ENCODE measurements at places on chromosomes 3 and 15.

DNA sequence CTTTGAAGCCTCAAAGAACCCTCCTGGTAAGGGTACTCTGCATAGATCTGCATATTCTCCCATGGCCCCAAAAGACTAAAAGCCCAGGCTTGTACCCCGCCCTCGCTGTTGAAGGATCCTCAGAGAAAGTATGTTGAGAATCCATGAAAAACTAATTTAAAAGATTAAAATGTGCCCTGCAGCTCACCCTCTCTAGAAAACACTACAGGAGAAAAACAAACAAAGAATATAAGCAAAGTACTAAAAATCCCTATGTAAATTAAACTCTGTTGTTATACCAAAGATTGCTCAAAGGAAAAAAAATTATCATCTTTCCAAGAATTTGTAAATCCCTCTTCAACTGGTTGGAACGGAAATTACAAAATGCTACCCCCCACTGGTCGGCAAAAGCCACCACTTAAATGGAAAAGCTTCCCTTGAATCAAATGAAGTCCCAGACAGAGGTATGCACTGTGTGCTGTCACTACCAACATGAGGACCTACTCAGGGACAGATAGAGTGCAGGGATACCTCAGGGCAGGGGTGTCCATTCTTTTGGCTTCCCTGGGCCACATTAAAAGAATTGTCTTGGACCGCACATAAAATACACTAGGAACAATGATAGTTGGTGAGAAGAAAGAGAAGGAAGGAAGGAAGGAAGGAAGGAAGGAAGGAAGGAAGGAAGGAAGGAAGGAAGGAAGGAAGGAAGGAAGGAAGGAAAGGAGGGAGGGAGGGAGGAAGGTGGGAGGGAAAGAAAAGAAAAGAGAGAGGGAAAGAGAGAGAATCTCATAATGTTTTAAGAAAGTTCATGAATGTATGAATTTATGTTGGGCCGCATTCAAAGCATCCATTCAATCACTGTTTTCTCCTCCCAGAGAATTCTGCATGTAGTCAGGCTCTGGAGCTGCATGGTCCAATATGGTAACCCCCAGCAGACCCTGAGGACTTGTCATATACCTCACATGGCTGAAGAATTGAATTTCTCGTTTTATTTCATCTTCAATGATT is 88.1 kb downstream of the MAGI1 start:
- no peak for DNase-seq

- DNase-seq, result no peak
Observed at GRCh38 chr3:70947579-70947978, 635.1 kb upstream of the MDFIC2 start.

DNA sequence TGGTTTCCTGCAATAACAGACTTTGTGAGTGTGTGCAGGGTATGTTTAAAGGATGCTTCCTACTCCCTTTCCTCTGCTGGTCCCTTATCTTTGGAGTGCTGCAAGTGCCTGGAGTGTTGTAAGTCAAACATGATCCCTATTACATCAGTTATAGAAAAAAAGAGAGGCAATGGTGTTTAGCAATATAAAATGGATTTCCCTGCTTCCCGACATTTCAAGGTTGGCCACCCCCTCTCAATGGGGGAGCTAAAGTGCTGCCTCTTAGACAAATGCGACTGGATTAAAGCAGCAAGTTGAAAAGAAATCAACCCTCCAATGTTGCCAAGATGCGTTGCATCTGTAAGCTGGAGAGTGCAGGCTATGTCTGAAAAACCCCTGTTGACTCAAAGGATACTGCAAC is 203.1 kb upstream of the WNT5A start:
- DNase-seq, result no peak

DNA sequence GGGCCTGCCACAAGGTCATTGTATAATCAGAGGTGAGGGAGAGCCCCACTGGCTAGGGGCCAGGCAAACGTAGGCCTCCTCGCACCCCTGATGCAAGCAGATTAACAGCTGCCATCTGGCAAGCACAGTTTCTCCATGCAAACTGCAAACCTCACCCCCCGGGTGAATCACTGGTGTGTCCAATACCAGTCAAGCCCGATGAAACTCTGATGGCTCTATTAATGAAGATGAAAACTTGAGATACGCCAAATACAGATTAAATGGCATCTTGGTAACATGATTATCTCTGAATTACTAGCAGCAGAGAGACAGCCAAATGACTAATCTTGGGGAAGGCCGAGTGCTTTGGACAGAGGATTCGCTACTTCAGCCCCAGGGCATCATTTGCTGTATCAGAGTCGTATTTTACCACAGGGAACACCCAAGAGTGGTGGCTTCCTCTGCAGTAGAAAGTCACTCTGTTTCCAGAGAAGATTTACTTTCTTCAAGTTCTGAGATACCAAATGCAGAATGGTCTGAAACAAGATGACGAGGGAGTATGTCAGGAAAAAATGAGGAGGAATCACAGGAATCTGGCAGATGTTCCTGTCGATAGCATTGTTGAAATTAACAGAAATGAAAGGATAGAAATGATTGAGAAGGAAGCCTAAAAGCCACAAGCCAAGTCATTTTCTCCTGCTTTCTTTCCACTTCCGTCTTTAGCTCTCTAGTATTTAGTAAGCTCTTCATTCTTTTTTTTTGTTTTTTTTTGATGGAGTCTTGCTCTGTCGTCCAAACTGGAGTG is 96.2 kb upstream of the NR2F2 start:
- no peak for DNase-seq

DNA sequence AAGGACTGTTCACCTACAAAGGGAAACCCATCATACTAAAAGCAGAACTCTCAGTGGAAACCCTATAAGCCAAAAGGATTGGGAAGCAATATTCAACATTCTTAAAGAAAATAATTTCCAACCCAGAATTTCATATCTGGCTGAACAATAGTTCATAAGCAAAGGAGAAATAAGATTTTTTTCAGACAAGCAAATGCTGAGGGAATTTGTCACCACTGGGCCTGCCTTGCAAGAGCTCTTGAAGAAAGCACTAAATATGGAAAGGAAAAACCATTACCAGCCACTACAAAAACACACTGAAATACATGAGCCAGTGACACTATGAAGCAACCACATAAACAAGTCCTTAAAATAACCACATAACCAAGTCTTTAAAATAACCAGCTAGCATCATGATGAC is 28.9 kb upstream of the DCBLD2 start:
- no peak for DNase-seq

- no peak for DNase-seq
Observed at GRCh38 chr3:11716573-11717290, 73.0 kb upstream of the VGLL4 start.

DNA sequence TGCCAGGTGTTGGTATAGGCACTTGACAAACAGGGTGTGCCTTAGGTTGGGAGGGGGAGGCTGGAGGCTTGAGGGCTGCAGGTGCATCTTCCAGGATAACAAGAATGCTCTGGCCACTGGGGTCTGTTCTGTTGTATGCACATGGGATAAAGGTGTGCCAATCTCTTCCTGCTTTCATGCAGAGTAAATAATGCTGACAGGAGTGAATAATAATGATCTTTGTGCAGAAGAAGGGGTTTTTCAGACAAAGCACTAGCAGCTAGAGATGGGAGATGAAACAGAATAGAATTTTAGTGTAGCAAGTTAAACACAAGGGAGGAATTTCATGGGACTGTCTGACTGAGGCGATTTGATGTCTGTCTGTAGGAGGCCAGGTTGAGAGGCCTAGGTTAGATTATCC is 1.9 kb upstream of the ROPN1 start:
- DNase-seq, result no peak

GRCh38 chr3:61605589-61606175 is 44.3 kb downstream of the PTPRG start:
- no peak for DNase-seq

DNA sequence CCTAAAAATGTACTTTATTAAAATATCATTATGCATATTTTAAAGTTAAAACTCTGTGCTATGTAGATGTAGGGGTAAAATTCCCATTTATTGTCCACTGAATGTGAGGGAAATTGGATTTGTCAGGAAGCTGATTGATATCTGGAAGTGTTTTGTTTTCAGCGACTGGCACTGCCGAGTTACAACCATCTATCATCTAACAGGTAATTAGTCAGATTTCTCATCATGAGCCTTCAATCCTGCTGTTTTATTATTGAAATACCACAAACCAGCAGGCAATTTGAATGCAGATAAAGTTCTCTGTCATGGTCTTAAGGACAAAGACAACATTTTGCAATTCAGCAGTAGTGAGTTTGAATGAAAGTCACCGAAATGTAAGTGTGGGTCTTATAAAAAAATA is 40.5 kb downstream of the ZIC1 start:
- no peak for DNase-seq

DNA sequence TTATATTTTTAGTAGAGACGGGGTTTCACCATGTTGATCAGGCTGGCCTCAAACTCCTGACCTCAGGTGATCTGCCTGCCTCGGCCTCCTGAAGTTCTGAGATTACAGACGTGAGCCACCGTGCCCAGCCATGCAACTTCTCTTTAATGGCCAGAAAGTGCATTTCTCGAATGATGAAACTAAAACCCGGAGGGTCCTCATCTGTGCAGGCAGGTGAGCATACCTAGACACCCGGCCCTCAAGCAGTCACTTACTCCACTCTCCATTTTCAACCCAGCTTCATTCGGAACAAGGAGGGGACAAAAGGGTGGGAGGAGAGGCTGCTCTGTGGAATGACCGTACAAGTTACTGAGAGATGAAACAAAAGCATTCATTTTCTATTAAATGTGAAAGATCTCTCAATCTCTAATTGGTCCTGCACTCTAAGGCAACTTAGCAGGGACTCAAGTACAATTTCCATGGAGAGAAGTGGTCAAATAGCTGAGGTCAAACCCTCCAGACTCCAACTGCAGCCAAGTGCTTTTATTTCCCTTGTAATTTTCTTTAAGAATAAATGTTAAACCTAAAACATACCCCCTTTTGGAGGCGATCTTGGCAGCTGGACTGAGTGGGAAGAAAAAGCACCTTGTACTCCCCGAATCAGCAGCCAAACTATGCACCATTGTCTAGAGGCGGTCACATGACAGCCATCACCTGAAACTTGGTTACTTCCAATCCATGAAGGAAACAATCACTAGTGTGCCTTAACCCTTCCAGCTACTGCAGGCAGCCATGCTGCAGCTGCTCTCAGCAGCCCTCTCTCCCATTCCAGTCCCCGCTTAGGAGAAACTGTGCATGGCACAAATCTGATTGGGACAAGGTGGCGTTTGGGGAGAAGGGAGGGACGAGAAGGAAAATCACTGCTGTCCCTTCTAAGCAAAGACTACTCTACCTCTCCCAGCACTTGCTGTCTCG is 62.2 kb downstream of the VGLL4 start:
- DNase-seq, result no peak

DNA sequence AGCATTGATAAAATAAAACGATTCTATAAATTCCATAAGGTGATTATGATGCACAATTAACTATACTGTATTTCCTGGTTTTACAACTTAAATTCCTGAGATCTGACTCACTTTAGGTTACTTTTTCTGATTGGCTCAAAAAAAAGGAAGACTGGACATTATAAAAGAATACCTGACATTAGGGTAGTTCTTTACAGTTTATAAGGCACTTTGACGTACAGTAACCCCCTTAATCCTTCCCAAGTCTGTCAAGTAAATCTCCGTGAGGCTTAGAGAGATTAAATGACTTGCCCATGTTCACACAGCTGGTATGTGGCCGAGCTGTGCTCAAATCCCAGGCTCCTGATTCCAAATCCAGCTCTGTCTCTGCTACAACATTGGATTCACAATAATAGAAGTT is 1.0 kb upstream of the SLTM start:
- no peak for DNase-seq

DNA sequence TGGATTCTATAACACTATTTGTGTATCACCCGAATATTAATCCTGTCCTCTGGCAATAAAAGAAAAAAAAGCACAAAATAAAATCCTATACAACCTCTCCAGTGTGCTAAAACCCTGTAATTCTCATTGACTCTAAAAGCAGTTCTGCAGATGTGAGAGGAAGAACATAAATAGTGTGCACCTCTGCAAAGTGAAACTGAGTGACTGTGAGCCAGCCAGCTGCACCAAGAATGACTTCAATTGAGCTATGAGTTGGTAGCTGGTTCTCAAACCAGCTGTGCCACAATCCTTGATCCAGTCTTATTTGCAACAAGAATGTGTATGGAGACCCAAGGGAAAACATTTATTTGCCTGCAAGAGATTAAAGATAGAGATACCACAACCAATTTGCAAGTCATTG is 31.2 kb upstream of the COL8A1 start:
- DNase-seq, result no peak

DNA sequence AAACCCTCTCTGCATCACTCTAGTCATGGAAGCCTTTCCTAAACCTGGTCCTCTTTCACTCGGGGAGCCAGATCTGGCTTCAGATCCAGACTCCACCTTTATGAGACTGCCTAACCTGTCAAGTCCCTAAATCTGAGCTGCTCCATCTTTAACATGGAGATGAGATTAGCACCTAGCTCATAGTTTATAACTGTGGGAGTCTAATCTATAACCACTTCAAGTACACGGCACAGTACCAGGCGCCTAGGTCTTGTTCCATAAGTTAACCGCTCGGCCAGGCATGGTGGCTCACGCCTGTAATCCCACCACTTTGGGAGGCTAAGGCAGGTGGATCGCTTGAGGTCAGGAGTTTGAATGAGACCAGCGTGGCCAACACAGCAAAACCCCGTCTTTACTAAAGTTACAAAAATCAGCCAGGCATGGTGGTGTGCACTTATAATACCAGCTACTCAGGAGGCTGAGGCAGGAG is 30.3 kb downstream of the TPM1 start:
- no peak for DNase-seq

DNA sequence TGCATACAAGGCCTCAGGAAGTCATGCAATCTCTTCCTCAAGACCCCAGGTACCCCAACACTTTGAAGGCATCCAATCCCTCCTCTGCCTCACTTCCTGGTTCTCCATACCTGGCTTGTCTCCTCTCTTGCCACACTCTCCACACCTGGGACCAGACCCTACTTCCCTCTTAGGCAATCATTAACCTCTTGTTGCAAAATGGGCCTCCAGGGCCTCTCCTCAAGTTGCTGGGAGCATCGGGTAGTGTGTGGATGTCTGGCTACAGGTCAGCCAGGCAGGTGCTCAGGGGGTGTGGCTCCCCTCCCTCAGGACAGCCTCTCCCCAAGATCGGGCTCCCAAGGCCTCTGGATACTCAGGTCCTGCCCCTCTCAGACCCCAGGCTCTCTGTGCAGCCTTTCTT is 8.6 kb downstream of the PLA2G4E start:
- DNase-seq, result no peak

GRCh38 chr3:141812586-141812985 is 49.4 kb downstream of the GRK7 start:
- no peak for DNase-seq

DNA sequence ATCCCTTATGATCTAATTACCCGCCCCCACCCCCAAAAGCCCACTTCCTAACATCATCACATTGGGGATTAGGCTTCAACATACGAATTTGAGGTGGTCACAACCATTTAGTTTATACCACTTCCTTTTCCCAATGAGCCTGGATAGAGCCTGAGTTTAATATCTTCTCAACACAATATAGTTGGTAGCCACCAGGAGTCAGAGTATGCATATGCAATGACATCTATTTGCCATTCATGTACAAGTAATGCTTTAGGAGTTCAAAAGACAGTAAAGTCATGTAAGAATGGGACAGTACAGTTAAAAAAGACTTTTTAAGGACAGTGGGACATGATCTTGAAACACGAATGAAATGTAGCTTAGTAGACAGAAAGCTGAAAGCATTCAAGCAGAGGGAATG is 172.4 kb downstream of the DCLK3 start:
- DNase-seq, result no peak

GRCh38 chr3:184791171-184791570 is 20.8 kb upstream of the VPS8 start:
- DNase-seq, result no peak

GRCh38 chr3:119240591-119241434 is at the start of gene B4GALT4:
B4GALT4 (minus strand) TSS chr3:119240878; CDS start chr3:119230099, 10,779 bp downstream.
- peak; percentile 62 for DNase-seq
